ENCODE measurements at places on chromosomes 16 and 17.

- H3K27ac ChIP-seq = no peak overlapping the region
- DNase-seq = no peak
- H3K4me3 ChIP-seq = no peak overlapping the region
- H3K4me1 ChIP-seq = peaks cover 5% of the 10 kb centered on the region
- H3K36me3 ChIP-seq = no peaks in the 10 kb centered on the region
- peaks cover 7% of the 10 kb centered on the region for H3K27me3 ChIP-seq
Measured at GRCh38 chr17:19242926-19243325, 5.8 kb downstream of the EPN2 start.

- peak within 1 kb of the TSS; percentile 97 for H3K27ac ChIP-seq
- no peaks in the 10 kb centered on the region for H3K27me3 ChIP-seq
- peak within 1 kb of the TSS; percentile 87 for H3K4me3 ChIP-seq
- peaks cover 19% of the 10 kb centered on the region for H3K4me1 ChIP-seq
- DNase-seq = peak; percentile 79
- peaks cover 26% of the 10 kb centered on the region for H3K36me3 ChIP-seq
Measured at GRCh38 chr17:40647624-40648383, at the start of gene SMARCE1. Gene SMARCE1 (minus strand): TSS chr17:40647818. CDS start chr17:40645802, 2,016 bp downstream.

GRCh38 chr17:63960006-63960405, 12.7 kb downstream of the SCN4A start:
- no peaks in the 10 kb centered on the region for H3K36me3 ChIP-seq
- H3K4me1 ChIP-seq = peaks cover 14% of the 10 kb centered on the region
- H3K27ac ChIP-seq = no peak overlapping the region
- no peak for DNase-seq
- no peak overlapping the region for H3K4me3 ChIP-seq
- no peaks in the 10 kb centered on the region for H3K27me3 ChIP-seq

- H3K4me3 ChIP-seq = no peak overlapping the region
- H3K27ac ChIP-seq = no peak overlapping the region
- H3K27me3 ChIP-seq = no peaks in the 10 kb centered on the region
- H3K36me3 ChIP-seq = no peaks in the 10 kb centered on the region
Measured at GRCh38 chr17:76013377-76013932, 12.8 kb downstream of the CDK3 start.

DNA sequence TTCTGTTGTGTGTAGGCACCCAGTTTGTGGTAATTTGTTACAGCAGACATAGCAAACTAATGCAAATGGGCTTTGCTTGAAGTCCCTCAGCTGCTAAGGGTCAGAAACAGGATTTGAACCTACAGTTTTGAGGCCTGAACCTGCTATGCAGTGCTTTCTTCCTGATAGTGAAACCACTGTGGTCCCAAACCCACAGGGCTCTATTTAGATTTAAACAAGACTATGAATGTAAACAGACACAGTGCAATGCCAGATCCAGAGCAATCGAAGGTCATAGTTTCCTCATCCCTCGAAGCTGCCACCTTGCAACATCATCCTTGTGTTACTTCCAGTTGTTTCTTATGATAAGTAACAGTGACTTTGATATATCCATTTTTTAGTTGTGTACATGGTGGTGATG, 630.2 kb downstream of the WWOX start:
- H3K4me1 ChIP-seq = no peaks in the 10 kb centered on the region
- H3K4me3 ChIP-seq = no peak overlapping the region
- no peaks in the 10 kb centered on the region for H3K36me3 ChIP-seq
- DNase-seq = no peak
- H3K27ac ChIP-seq = no peak overlapping the region

- no peak overlapping the region for H3K4me3 ChIP-seq
- no peak overlapping the region for H3K27ac ChIP-seq
- no peak for DNase-seq
- no peaks in the 10 kb centered on the region for H3K36me3 ChIP-seq
- H3K27me3 ChIP-seq = no peaks in the 10 kb centered on the region
Measured at GRCh38 chr16:66419527-66419926, 7.6 kb upstream of the BEAN1 start.

DNA sequence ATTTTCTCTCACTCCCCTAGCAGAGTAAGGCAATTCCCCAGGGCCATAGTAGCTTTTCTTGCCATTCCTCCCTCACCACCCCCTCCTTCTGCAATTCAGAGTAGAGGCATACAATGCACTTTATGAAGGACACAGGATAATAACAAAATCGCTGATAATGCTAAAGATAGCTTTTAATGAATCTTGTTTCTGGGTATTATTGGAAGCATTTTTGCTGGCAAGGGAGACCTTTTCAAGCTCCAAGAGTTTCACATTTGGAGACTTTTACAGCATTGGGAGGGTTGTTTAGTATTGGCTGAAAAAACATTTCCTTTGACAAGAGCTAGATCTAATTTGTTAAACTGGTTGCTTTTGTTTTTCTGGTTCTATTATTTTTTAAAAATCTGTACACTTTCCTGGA, 573.0 kb upstream of the C16orf82 start:
- H3K4me1 ChIP-seq = no peaks in the 10 kb centered on the region
- no peaks in the 10 kb centered on the region for H3K36me3 ChIP-seq
- no peak for DNase-seq
- no peak overlapping the region for H3K27ac ChIP-seq
- H3K27me3 ChIP-seq = no peaks in the 10 kb centered on the region

DNA sequence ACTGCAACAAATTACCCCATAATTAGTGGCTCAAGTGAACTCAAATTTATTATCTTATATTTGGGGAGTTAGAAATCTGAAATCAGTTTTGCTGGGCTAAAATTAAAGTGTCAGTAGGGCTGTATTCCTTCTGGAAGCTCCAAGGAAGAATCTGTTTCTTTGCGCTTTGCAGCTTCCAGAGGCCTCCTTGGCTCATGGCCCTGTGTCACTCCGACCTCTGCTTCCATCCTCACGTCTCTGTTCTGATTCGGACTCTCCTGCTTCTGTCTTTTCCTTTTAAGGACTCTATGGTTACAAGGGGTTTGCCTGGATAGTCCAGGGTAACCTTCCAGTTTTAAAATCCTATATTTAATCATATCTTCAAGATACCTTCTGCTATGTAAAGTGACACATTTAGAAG, 232.1 kb downstream of the CA10 start:
- H3K27ac ChIP-seq = no peak overlapping the region
- H3K36me3 ChIP-seq = no peaks in the 10 kb centered on the region
- no peak for DNase-seq
- H3K4me1 ChIP-seq = no peaks in the 10 kb centered on the region
- H3K27me3 ChIP-seq = no peaks in the 10 kb centered on the region

- H3K4me1 ChIP-seq = no peaks in the 10 kb centered on the region
- no peak for DNase-seq
- H3K4me3 ChIP-seq = no peak overlapping the region
- H3K27me3 ChIP-seq = no peaks in the 10 kb centered on the region
Measured at GRCh38 chr16:53078765-53079485, 24.1 kb downstream of the CHD9 start.

DNA sequence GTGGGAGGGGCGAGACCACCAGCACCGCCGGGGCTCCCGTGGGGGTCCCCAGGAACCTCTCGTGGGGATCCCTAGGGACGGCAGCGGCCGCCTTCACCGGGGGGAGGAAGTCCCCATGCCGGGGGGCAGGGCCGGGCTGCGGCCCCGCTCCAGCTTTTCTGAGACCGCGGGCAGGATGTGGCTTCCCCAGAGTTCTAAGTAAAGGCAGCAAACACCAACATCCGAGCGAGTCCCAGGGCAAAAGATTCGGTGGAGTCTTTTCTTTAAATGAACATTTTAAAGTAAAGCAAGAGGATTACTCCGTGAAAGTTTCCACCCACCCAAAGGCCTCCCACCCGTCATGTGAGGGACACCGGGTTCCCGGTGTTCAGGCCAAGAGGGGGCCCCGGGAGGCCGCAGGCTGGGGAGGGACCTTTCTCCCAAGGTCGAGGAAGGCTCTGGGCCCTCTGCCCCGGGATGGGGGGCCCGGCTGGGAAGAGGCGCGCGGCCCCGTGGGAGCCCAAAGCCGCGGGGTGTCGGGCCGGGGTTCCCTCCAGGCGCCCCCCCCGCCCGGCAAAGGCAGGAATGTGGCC, 137.2 kb upstream of the RPH3AL start:
- H3K27me3 ChIP-seq = no peaks in the 10 kb centered on the region
- H3K36me3 ChIP-seq = no peaks in the 10 kb centered on the region
- peak overlapping the region; percentile 71 for H3K27ac ChIP-seq
- peak; percentile 60 for DNase-seq

- no peak overlapping the region for H3K27ac ChIP-seq
- H3K36me3 ChIP-seq = no peaks in the 10 kb centered on the region
- H3K4me1 ChIP-seq = no peaks in the 10 kb centered on the region
- H3K27me3 ChIP-seq = no peaks in the 10 kb centered on the region
- DNase-seq = no peak
Measured at GRCh38 chr17:65531256-65532100, 30.0 kb downstream of the AXIN2 start.

DNA sequence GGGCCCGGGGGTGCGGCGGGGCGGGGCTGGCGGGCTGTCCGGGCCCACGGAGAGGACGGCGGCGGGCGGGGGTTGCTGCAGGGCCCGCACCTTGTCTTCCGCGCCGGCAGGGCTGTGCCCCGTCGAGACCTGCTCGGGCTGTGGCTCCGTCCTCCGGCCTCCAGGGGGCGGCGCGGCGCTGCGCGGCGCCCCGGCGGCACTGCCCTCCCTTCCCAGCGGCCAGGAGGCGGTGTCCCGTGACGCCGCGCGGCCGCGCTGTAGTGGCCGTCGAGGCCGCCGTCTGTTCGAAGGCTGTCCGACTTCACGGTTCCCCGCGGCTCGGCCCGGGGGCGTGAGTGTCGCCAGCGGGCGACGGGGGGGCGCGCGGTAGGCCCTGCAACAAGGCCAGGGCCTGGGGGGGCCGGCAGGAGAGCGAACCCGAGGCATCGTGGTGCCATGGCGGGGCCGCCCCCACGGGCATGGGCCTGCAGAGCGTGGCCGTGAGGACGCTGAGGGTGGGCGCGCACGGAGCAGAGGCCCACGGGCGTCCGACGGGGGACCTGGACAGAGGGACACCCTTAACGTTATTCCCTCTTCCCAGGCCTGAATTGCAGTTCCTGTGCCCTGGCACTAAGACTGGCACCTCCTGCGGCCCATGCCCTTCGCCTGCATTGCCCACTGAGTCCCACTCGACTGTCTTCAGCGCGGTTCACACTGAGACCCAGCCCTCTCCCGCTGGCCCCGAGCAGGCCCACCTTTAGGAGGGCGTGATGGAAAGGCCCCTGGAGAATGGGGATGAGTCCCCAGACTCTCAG, at the start of gene PLEKHG4:
Gene PLEKHG4 (plus strand): TSS at position 237 of the 794 bp plus-strand sequence. CDS start 513 bp downstream, at position 750.
- peaks cover 2% of the 10 kb centered on the region for H3K36me3 ChIP-seq
- H3K4me1 ChIP-seq = peaks cover 20% of the 10 kb centered on the region
- no peaks in the 10 kb centered on the region for H3K27me3 ChIP-seq

GRCh38 chr16:24681793-24682192, 47.7 kb upstream of the TNRC6A start:
- H3K4me3 ChIP-seq = no peak overlapping the region
- H3K27ac ChIP-seq = no peak overlapping the region
- H3K27me3 ChIP-seq = no peaks in the 10 kb centered on the region
- DNase-seq = no peak

GRCh38 chr17:60301649-60302048, 90.3 kb downstream of the USP32 start:
- peaks cover 3% of the 10 kb centered on the region for H3K4me1 ChIP-seq
- DNase-seq = no peak
- peaks cover 2% of the 10 kb centered on the region for H3K36me3 ChIP-seq
- H3K27me3 ChIP-seq = no peaks in the 10 kb centered on the region
- H3K27ac ChIP-seq = no peak overlapping the region

Data from natural killer cell (primary cell).